Urinary bladder (tissue), 4 donors: ENCODE measurements at places on chromosomes 1 and 21. TPM values are rescaled to one million over a fixed set of nuclear protein-coding genes. Genes with fewer than 3 reads are reported as not detected.

TMOD4 gene
- polyA plus RNA-seq, result 0.76 TPM

MRPS21 gene
- polyA plus RNA-seq, result 68.5 TPM

KCNJ9 gene
- polyA plus RNA-seq, result 0.04 TPM

JAM2 gene
- polyA plus RNA-seq, result 25.3 TPM

KIAA1614 gene
- 16.6 TPM for polyA plus RNA-seq
